ENCODE measurements at places on chromosomes 5 and 9.

- DNase-seq: no peak
- peaks cover 7% of the 10 kb centered on the region for H3K4me1 ChIP-seq
- no peak overlapping the region for H3K4me3 ChIP-seq
- no peak overlapping the region for H3K27ac ChIP-seq
- H3K27me3 ChIP-seq: no peaks in the 10 kb centered on the region
Measured at GRCh38 chr9:86602715-86603114, 248.5 kb upstream of the TUT7 start.

- no peaks in the 10 kb centered on the region for H3K36me3 ChIP-seq
- no peak overlapping the region for H3K27ac ChIP-seq
- no peak overlapping the region for H3K4me3 ChIP-seq
- no peak for DNase-seq
- peaks cover 63% of the 10 kb centered on the region for H3K27me3 ChIP-seq
- no peaks in the 10 kb centered on the region for H3K4me1 ChIP-seq
Measured at GRCh38 chr5:176844706-176845391, 34.5 kb downstream of the UNC5A start.

GRCh38 chr9:125337236-125337635 lies 75.6 kb downstream of the GAPVD1 start:
- H3K27me3 ChIP-seq: no peaks in the 10 kb centered on the region
- no peak for DNase-seq
- H3K27ac ChIP-seq: no peak overlapping the region
- peaks cover 1% of the 10 kb centered on the region for H3K36me3 ChIP-seq
- no peak overlapping the region for H3K4me3 ChIP-seq
- H3K4me1 ChIP-seq: no peaks in the 10 kb centered on the region

DNA sequence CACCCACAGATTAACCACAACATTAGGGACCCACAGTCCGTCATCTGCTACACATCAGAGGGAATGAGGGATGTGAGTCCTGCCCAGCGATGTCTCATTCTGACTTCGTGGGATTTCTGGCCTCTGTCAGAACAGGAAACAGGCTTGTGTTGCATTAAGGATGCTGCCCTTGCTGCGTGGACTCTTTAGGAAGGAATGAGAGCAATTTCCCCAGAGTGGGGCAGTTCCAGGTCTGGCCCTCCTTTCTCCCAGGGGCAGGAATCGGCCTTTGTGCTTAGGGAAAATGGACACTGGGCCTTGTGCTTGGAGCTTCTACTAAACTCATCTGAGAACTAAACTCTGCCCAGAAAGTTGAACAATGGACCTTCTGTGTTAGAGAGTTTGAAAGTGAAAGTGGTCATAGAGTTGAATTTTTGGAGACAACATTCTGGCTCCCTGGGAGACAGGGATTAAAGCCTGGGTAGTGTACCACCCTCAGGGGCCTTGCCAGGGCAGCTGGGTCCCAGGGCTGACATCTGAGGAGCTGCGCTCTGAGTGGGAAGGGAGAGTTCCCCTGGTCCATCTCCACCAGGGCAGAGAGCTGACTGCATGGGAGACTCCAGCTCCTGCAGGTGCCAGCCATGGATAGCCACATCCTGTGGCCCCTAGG lies 37.8 kb upstream of the S1PR3 start:
- no peaks in the 10 kb centered on the region for H3K36me3 ChIP-seq
- no peaks in the 10 kb centered on the region for H3K4me1 ChIP-seq
- H3K4me3 ChIP-seq: peak overlapping the region; percentile 3
- H3K27ac ChIP-seq: peak overlapping the region; percentile 69
- no peak for DNase-seq

GRCh38 chr5:172410662-172411483 lies 43.5 kb downstream of the SH3PXD2B start:
- peaks cover 5% of the 10 kb centered on the region for H3K4me1 ChIP-seq
- no peaks in the 10 kb centered on the region for H3K36me3 ChIP-seq

- no peaks in the 10 kb centered on the region for H3K27me3 ChIP-seq
- no peaks in the 10 kb centered on the region for H3K36me3 ChIP-seq
- no peak overlapping the region for H3K4me3 ChIP-seq
- H3K27ac ChIP-seq: no peak overlapping the region
- H3K4me1 ChIP-seq: no peaks in the 10 kb centered on the region
Measured at GRCh38 chr5:88089719-88090390, 178.8 kb downstream of the TMEM161B start.

GRCh38 chr9:124661271-124661670 lies 109.8 kb downstream of the NR6A1 start:
- DNase-seq: no peak
- H3K4me3 ChIP-seq: no peak overlapping the region
- H3K27ac ChIP-seq: no peak overlapping the region
- H3K27me3 ChIP-seq: no peaks in the 10 kb centered on the region
- no peaks in the 10 kb centered on the region for H3K4me1 ChIP-seq
